NCI-H510A (cell line): ENCODE measurements at places on chromosomes 3 and 15.

DNA sequence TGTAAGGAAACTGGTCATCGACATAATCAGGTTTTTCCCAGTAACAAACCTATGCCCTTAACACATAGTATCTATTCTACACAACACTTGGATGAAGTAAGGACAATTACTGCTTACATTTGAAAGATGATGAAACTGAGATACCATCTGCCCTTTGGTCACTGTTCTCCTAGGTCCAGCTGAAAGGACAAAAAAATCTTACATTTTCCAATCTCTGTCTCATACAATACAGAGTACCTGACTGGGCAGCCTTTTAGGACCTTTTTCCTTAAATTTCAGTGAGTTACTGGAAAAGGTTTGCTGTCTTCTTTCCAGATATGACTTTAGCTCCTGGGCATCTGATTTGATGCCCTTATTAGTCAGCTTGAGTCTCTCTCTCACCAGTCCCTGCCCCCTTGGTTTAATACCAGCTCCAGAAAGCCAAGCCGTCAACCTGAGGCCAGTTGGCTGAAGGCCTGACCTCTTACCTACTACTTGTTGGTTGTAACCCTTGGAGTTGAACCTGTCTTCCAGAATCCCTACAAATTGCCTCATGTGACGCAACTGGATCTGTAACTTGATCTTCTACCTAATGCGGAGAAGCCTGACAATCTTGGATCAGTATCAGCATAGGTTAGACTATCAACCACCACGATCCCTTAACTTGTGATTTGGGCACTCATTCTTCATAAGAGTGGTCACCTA is 355.3 kb upstream of the ZNF385D start:
- no peak for DNase-seq

DNA sequence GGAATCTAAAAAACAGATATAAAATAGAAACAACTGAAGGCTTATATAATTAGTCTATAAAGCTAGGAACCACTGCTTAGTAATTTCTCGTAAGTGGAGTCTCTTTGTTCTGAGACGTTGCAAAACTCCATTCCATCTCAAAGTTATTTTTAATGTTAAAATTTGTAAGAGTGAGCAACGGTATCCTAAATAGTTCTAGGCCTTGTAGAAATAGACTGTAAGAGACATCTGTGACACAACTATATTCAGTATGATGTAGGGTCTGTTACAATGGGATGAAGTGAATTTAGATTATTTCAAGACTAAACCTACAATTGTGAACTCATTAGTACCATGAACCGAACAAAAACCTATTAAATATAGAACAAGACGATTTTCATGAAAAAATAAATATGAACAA is 57.2 kb downstream of the UBE3A start:
- no peak for DNase-seq

DNA sequence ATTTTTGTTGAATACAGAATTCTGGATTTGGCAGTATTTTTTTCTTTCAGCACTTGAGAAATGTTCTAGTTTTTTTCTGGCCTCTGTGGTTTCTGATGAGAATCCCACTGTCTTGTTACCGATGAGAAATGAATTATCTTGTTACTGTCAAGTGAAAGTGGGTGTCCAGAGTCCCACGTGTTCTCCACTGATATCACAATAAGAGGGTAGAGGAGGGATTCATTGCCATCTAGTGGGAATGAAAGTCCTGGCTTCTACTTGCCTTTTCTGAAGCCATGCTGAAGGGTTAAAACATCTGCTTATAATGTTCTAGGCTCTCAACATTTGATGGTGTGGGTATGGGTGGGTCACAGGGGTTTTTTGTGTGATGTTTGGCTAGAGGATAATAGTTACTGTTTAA is 66.1 kb downstream of the SEC22A start:
- DNase-seq: no peak

GRCh38 chr3:168248383-168249204 is 152.9 kb upstream of the GOLIM4 start:
- no peak for DNase-seq

DNA sequence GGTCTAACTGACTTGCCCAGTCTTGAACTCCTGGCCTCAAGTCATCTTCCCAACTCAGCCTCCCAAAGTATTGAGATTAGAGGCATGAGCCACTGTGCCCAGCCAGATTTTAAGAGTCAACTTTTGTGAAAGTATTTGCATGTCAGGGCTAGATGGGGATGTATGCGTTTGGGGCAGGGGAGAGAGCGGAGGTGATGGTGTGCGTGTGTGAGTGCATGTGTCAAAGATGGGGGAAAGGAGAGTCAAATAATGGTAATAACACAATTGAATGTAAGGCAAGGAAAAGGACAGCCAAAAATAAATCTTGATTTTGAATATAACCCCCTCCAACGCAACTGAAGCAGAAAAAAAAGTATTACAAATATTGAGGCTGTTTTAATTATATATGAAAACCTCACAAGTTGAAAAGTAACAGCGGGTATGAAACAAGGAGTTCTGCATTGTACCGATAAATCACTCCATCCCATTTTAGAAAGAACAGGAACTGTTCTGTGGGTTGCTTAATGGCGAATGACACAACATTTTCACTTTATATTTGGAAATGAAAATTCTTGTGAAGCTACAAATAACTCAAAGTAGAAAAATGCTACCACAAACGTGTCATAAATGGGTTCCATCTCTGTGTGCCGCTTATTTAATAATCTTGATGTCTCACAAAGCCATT is 29.9 kb upstream of the LDHAL6B start:
- DNase-seq: no peak

DNA sequence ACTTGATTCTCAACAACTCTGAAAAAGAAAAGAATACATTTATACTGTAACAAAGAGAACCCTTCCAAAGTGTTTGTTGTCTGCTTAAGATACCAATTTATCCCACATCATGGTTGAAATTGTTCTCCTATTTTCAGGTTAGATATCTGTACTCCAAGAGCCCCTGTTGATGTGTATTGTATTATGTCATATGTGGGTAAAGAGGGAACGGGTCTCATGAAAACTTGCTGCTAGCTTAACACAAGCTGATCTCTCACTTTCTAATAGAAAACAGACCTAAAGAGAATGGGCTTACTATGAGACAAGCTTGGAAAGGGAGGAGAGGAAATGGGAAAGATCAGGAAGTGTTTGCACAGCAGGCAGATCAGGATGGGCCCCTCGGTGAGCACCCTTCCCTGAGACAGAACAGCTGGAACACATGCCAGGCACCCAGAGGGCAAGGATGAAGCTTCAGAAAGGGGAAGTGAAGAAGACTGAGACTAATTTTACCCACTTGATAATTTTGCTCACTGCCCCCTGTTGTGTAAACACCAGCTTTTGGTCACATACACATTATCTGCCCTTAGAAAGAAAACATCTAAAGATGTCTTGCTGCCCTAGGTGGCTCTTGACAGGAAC is 747.9 kb upstream of the CCDC54 start:
- no peak for DNase-seq

DNA sequence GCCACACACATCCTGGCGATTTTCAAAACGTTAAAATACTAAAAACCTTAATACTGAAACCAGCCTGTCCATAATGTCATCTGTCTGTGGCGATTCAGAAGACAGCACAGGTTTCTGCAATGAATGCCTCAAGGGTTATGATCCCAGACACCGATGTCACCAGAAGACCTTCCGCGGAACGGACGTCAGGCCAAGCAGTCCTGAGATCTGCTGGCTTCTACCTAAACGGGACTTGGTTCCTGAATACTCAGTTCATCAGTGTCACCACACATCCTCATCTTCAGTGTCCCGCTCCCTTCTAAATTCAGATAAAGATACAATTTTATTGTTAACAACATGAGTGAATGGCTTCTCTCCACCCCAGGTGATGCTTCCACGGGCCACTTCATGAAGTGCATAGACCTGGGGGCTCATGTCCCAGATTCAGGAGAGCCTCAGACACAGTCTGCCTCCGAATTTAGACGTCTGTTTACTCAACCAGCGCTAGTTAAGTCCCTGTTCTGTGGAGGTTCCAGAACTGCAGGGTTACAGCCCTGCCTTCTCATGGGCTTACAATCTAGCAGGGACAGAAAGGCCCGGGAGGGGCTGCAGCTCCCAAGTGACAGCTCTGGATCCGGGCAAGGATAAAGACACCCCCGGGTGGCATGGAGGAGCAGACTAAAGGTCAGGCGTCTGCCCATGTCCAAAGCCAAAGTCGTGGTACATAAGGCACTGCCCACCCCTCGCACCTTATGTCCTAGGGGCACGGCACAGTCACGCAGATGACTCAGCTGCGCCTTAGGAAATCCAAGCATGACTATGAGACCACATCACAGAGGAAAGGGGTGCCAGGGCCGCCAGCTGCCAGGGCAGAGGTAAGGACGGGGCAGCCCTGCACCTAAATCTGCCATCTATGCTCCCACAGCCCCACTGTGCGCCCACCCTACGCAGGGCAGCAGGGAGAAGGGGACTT is 75.9 kb downstream of the VGLL4 start:
- DNase-seq: no peak

- DNase-seq: no peak
Observed at GRCh38 chr3:59308684-59309083, 258.9 kb upstream of the CFAP20DC start.

DNA sequence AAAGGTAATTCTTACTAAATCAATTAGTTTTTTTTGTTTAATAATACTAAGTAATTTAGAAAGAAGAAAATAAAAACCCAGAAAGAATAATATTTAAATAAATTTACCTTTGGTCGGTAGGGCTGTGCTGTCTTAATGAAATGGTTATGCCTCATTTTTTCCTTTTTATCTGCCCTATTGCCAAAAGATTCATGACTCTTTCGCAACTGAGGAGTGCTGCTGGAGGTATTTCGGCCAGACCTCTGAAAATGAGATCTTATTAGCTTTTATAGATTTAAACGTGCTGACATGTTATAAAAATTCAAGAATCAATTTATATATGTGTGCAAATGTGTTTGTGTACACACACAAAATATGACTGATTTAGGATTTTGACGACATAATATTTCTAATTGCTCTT is 67.1 kb upstream of the USP50 start:
- no peak for DNase-seq

GRCh38 chr3:128340904-128341555 is 125.7 kb downstream of the DNAJB8 start:
- no peak for DNase-seq

- DNase-seq: no peak
Observed at GRCh38 chr3:188266562-188267274, 112.8 kb downstream of the LPP start.

DNA sequence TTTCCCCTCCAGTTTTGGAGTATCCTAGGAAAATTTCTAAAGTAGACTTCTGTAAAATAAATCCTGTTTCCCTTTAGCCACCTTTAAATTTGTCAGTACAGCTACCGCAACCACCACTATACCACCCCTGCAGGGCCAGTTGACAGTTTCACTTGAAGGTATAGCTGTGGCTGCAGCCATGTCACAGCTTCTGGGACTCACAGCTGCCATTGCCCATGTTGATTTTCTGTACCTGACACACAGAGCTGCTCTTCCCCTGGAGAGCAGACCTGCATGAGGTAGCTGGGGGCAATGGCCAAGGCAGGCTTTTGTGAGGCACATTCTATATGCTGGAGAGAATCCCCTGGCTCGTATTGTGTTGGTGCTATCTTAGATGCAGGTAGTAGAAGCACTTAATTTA is 345.4 kb downstream of the LRTM1 start:
- DNase-seq: no peak

DNA sequence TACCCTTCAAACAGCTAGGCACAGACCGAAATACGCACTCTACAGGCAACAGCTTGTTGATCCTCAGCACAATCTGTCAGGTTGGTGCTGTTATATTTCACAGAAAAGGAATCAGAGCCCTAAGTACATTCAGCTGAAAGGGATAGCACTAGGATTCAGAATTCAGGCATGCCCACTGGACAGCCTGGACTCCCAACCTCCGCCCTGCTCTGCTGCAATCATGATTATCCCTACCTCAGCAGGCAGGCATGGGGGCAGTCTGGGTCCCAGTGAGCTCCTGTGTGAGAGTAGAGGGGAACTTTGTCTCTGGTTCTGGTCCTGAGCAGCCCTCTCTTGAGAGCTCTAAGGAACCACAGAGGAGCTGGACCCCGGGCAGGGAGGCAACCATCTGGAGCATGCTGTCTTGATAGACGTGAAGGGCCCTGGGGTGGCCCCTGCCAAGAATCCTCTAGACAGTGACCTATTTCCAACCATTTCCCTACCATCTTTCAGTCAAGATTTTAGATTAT is 23.4 kb upstream of the NOX5 start:
- DNase-seq: no peak

- DNase-seq: peak; percentile 49
Observed at GRCh38 chr3:169147238-169148008, 516.1 kb downstream of the MECOM start.

GRCh38 chr3:11558002-11558401 is 85.7 kb downstream of the VGLL4 start:
- DNase-seq: no peak

GRCh38 chr15:59993041-59993750 is 10.9 kb upstream of the FOXB1 start:
- no peak for DNase-seq

DNA sequence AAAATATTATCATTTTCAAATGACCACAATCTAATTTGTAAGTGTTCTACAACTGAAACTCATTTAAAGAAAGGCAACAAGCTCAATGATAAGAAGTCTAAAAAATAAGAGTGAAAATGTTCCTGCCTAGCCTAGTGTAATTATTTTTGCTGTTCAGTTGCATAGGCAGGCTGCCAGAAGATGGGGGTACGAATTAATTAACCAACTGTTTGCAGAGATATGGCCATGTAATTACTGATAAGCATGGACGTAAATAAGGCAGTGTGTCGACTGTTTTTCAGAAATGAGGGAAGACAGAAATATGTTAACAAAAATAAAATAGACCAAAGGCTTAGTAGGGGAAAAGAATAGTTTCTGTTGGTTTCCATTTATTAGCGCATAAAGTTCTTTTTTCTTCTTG is 24.7 kb upstream of the SCAANT1 start:
- no peak for DNase-seq

- DNase-seq: no peak
Observed at GRCh38 chr3:168884353-168884903, 779.1 kb downstream of the MECOM start.

GRCh38 chr15:73628976-73629797 is 4.0 kb downstream of the NPTN start:
- DNase-seq: no peak

- DNase-seq: no peak
Observed at GRCh38 chr3:149009732-149010131, 18.4 kb downstream of the GYG1 start.
